Fibroblast of skin of right biceps (primary cell): ENCODE measurements at places on chromosomes 6 and 20.

DNA sequence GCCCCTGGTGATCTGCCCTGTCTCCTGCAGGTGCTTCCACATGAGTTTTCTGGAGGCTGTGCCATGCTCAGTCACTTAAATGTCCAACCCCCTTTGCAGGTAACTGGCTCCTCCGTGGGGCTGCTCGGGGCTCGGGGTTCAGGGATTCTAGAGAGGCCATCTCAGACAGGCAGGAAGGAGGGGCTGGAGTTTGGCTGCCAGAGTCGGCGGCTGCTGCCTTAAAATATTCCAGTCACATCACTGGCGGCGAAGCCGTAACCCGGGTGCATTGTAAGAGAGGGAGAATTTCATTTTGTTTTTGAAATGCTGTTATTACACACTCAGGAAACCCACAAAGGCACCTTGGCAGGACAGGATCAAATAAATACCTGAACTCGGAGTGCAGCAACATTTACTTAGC lies 212.9 kb upstream of the PMEPA1 start:
- no peak for DNase-seq

GRCh38 chr6:109934293-109934692 lies 43.8 kb upstream of the GPR6 start:
- no peak for DNase-seq

- DNase-seq = peak; percentile 68
These were observed 99.1 kb upstream of the PRDM1 start for GRCh38 chr6:105986998-105987397.

- no peak for DNase-seq
These were observed 13.7 kb downstream of the QRSL1 start for GRCh38 chr6:106643061-106643460.

DNA sequence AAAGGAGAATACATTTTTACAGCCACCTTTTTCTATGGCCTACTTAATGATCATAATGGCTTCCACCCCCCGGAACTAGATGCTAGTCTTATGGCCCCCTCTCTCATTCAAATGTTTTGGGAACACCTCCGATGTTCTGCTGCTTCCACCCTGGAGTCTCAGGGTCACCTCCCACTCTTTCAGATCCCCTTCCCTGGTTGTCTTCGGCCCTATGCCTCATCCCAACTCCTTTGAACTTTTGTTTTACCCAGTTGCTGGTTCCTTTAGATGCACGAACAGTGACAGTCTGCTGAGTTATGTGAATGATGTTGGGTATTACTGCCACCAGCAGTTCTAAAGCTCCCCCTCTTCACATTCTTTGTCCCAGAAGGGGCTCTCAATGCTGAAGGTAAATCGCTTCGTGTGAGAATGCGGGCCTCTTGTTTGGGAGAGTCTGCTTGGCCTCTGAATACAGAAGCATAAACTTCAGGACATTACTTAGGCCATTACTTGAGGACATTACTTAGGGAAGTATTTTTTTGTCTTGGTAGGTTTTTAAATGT lies 309.1 kb downstream of the SOX4 start:
- DNase-seq = no peak

DNA sequence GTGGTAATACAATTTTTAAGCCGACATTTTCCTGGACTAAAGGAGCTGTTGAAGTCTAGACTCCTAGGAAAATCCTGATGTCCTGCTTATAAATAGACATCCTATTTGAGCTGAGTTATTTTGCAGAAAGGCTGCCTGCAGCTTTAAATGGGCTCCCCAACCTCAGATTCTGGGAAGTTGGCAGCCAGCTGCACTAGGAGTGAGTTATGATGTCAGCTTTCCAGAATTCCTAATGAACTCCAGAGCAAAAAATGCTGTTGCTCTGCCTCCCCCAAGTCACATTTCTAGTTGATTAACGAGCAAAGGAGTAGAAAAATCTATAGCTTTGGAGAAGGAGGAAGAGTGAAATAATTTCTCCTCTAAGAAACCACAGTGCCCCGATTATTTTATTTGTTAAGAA lies 346.3 kb upstream of the SULF2 start:
- peak; percentile 95 for DNase-seq

DNA sequence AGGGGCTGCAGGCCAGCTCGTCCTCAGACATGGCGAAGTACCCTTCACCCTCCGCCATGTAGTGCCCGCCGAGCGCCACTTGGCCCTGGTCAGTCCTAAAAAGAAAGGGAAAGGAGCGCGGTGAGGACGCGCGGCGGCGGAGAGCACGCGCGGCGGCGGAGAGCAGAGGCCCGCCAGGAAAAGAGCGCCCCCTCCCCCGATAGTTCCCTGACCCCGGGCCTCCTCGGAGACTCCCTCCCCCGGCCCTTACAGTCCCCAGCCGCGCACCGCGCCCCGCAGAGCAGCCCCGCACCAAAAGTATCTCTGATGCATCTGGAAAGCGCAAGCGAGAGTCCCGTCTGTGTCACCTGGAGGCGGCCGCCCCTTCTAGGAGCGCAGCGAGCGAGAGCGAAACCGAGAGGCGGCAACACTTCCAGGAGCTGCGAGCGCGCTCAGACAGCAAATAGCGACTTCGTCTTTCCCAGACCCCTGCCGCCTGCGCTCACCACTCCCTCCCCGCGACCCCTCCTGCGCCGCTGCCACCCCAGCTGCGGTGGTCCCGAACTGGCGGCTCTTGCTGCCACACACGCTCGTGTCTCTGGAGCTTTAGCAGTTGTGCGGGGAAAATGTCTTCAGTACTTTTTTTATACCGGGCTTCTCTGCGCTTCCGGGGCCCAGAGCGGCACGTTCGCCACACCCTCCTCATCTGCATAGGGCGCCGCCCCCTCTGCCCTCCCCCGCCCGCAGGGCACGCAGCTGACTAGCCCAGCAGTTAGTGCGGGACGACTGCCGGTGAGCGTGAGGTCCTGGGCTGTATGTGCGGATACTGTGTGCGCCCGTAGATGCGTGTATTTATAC lies at the start of gene TENT5A:
Gene TENT5A, minus strand, starts transcription at position 598 of the 837 bp plus-strand sequence. Its CDS starts 540 bp downstream, at position 58.
- peak; percentile 93 for DNase-seq

DNA sequence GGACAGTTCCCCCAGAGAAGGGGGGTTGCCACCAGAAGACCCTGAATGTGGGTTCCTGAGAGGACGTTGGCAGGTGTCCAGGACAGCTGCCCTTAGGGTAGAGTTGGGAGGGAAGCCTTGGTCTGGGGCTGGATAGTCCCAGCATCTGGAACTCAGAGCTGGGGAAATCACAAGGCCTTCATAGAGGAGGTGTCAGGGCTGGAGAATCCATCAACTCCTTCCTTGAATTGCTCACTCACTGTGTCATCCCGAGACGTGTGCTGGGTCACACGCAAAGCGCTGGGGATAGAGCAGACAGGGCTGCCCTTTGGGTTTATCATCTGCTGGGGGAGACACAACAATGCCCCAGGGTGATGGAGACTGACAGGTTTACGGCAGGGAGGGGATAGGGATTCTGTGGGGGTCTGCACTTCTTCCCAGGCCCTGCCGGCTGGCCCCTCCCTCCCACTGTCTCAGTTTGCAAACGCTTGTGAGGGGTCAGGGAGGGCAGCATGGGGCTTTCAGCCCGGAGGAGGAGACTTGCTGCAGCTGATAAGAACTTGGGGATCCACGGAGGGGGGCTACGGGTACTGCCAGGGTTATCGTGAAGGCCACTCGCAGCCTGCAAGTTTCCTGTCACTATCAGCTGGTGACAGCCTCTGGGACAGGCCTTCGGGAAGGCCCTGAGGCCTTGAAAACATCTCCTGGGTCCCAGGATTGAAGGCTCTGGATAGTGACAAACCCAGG lies 18.6 kb downstream of the RBM38 start:
- DNase-seq = peak; percentile 11

DNA sequence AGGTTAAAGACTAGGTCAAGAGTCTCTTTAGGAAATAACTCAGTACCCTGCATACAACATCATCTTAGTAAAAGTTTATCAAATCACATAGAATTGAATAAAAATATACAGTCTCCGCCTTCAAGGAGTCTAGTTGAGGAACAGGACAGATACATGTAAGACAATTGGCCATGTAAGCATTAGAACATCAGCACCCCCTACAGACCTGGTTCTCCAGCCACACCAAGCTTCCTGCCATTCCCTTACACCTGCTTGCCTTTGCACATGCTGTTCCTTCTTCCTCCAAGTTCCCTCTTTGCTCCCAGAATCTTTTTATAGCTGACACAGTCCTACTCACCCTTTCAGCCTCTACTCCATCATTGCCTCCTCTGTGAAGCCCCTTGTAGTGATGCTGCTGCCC lies 187.8 kb upstream of the LRFN2 start:
- DNase-seq = no peak

DNA sequence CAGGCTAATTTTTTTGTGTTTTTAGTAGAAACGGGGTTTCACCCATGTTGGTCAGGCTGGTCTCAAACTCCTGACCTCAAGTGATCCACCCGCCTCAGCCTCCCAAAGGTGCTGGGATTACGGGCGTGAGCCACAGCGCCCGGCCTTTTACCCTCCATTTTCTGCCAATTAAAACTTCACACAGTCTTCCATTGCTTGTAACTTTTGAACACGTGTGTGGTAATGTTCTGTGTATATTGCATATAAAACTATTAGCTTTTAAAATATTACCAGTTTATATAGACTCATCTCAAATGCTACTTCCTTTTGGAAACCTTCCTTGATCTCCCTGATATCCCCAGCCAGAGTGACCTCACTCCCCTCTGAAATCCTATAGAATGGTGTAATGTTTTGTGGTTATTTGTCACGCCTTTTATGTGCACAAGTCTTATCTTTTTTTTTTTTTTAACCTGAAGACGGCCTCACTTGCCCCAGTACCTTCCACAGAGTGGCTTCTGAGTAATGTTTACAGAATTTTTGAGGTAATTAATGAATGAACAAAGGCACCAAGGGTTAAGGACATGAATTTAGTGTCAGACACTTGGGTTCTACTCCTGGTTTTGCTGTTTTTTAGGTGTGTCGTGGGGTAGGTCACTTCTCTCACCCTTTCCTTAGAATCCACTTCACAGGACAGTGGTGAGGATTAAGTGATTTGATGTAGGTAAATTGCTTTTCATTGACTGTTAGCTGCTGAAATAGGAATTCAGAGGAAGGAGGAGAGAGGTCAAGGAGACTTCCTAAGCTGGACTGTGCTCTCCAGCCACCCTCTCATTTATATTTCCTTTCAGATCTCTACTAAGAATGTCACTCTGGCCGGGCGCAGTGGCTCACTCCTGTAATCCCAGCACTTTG lies 11.2 kb upstream of the MMP24 start:
- peak; percentile 91 for DNase-seq

GRCh38 chr6:113169484-113169883 lies 687.7 kb upstream of the MARCKS start:
- peak; percentile 54 for DNase-seq

DNA sequence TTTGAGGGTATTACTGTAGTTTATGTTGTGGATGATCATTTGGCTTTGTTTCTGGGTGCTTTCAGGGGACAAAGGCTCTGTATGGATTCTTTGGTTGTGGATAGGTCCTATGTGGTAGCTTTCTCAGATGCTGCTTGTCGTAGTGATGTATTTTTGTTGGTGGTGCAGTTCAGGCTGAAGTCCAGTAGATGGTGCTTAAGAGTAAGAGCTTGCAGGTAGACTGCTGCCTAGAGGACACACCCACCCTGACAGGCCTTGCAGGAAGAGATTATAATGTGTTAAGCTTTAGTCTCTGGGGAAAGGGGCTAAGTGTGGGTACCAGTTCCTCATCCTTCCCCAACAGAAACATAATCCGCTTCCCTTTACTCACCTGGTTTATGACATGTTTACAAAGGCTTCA lies 62.6 kb upstream of the ADGRB3 start:
- DNase-seq = peak; percentile 12

DNA sequence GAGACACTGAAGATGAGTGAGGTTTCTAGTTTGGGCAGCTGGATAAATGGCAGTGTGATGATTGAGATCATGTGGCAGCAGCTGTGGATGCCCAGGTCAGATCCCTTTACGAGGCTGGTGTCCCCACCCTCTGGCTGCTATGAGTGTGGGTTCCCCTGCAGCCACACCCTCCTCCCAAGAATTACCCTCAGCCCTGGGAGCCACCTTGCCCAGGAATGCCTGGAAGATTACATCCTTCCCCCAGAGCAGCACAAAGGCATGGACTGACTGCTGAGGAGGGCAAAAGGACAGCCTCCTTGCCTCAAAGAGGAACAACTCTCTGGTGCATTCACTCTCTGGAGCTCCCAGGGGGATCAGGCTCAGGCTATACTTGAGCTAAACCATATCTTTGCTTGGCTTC lies 15.0 kb upstream of the PKHD1 start:
- DNase-seq = no peak

DNA sequence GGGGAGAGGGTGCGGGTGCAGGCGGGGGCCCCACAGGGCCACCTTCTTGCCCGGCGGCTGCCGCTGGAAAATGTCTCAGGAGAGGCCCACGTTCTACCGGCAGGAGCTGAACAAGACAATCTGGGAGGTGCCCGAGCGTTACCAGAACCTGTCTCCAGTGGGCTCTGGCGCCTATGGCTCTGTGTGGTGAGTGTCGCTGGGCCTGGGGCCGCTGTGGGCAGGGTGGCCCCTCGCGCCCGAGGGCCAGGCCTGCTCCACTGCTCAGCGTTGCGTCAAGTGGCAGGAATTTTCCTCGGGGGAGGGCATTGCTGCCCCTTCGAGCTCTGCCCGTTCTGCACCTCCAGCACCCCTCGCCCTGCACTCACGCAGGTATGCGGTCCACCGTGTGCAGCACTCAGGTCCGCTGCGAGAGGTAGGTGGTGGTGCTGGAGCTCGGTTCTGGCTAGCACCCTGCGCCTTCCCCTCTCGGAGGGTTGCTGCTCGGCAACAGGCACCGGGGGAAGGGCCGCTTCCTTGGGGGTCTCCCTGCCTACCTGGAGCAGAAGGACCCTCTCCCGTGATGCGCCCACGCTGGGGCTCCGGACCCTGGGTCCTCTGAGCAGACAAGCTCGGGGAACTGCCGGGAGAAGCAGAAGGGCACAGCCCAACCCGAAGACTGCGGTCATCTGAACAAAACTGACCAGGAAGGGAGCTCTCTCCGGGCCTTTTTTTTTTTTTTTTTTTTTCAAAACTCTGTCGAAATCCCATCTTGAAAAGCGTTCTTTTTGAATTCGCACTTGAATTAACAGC lies 674 bp downstream of the MAPK14 start:
- DNase-seq = peak; percentile 22

DNA sequence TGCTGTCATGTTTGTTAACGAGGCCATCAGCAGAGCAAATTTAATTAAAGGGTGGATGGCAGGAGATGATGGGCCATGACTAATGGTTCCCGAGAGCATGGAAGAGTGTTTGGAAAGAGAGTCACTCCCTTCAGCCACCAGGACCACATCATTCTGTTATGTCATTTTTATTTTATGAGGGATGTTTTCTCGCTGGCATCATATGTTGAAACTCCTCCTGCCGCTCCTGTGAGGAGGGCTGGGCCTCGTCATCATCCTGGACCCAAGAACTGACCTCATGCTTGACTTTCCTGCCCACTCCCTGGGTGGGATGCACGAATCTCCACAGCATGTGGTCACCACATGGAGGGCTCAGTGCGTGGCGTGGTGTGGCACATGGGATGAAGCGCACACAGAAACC lies 86.4 kb upstream of the FRMD1 start:
- peak; percentile 36 for DNase-seq
